CD8-positive, alpha-beta memory T cell (primary cell): ENCODE measurements at places on chromosomes 11 and 22. TPM values are rescaled to one million over a fixed set of nuclear protein-coding genes. Genes with fewer than 3 reads are reported as not detected.
A peak's percentile ranks its signal among the peaks of the same experiment; 100 is the strongest.

GRCh38 chr11:3224401-3225057 is 5.9 kb upstream of the MRGPRG start:
- no peak overlapping the region for H3K27ac ChIP-seq
- no peak for DNase-seq
- no peaks in the 10 kb centered on the region for H3K4me1 ChIP-seq
- no peaks in the 10 kb centered on the region for H3K36me3 ChIP-seq
- H3K27me3 ChIP-seq = no peaks in the 10 kb centered on the region

DNA sequence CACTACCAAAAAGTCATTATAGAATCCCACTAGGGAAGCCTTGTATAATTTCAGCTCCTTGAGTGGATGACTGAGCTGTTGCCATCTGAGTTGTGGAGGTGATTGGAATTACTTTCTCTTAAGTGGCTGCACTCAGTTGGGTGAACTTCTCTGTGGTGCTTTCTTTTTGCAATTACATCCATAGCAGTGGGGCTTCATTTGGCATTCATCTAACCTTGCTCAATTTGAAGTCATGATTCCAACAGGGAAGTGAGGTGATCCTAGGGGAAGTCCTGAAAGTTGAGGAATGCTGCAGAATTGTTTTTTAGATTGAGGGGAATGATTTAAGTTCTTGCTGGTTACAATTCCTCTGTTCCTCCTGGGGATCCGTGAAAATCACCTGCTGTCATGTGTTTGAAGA is 39.6 kb downstream of the ARHGAP42 start:
- DNase-seq = no peak
- no peak overlapping the region for H3K4me3 ChIP-seq
- H3K27ac ChIP-seq = no peak overlapping the region
- no peaks in the 10 kb centered on the region for H3K27me3 ChIP-seq
- no peaks in the 10 kb centered on the region for H3K4me1 ChIP-seq

DNA sequence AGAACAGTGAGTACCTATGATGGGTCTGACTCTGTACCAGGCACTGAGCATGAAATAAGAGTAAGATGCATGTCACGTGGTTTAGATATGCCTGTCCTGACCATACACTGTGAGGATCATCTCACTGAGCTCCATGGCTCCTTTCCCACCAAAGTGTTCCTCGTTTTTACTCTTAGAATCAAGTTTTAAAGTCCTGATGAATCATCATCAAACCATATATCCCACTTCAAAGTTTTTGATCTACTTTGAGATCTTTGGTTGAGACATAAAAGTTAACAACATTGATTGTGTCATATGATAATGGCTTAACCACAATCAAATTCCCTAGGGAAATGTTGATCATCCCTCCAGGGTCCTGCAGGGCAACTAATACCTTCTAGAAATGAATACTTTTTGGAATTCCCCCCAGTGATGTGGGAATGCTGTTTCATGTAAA is 12.8 kb downstream of the ETS1 start:
- no peak for DNase-seq
- H3K36me3 ChIP-seq = no peaks in the 10 kb centered on the region

- DNase-seq = no peak
- H3K27ac ChIP-seq = no peak overlapping the region
- H3K36me3 ChIP-seq = no peaks in the 10 kb centered on the region
- no peaks in the 10 kb centered on the region for H3K27me3 ChIP-seq
These were observed 101.9 kb upstream of the ANO3 start for GRCh38 chr11:26229981-26230380.

- H3K4me1 ChIP-seq = no peaks in the 10 kb centered on the region
- no peaks in the 10 kb centered on the region for H3K27me3 ChIP-seq
- H3K27ac ChIP-seq = no peak overlapping the region
- H3K4me3 ChIP-seq = no peak overlapping the region
These were observed 105.3 kb upstream of the KIRREL3 start for GRCh38 chr11:127105593-127106541.

GRCh38 chr22:45689211-45689610 is 17.6 kb downstream of the ATXN10 start:
- H3K4me1 ChIP-seq = peaks cover 7% of the 10 kb centered on the region
- no peak overlapping the region for H3K4me3 ChIP-seq
- no peak overlapping the region for H3K27ac ChIP-seq
- no peak for DNase-seq

GRCh38 chr11:112590764-112591163 is 330.1 kb upstream of the PLET1 start:
- no peaks in the 10 kb centered on the region for H3K36me3 ChIP-seq
- no peak for DNase-seq
- no peaks in the 10 kb centered on the region for H3K4me1 ChIP-seq
- H3K4me3 ChIP-seq = no peak overlapping the region

- H3K27me3 ChIP-seq = no peaks in the 10 kb centered on the region
- H3K27ac ChIP-seq = no peak overlapping the region
- H3K4me3 ChIP-seq = no peak overlapping the region
- H3K4me1 ChIP-seq = no peaks in the 10 kb centered on the region
These were observed 32.8 kb upstream of the LDLRAD3 start for GRCh38 chr11:35911013-35911412.

DNA sequence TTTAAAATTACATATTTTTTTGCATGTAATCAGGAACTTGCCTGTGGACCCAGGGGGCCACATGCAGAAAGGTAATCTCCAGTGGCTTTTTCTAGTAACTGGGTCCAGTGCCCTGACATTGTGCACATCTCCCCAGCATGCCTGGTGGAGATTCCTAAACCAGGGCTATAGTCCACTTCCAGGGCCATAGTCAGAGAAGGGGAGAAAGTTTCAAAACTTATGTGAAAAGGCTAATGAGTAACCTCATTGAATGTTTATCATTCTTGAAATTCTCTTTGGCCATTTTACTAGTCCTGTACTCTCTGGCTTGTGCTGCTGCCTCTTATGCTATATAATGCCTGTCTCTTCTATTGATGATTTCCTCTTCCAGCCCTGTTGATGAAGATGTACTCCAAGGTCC is 47.8 kb downstream of the BARX2 start:
- no peaks in the 10 kb centered on the region for H3K4me1 ChIP-seq
- no peaks in the 10 kb centered on the region for H3K36me3 ChIP-seq
- H3K27ac ChIP-seq = no peak overlapping the region
- DNase-seq = no peak
- H3K27me3 ChIP-seq = no peaks in the 10 kb centered on the region

DNA sequence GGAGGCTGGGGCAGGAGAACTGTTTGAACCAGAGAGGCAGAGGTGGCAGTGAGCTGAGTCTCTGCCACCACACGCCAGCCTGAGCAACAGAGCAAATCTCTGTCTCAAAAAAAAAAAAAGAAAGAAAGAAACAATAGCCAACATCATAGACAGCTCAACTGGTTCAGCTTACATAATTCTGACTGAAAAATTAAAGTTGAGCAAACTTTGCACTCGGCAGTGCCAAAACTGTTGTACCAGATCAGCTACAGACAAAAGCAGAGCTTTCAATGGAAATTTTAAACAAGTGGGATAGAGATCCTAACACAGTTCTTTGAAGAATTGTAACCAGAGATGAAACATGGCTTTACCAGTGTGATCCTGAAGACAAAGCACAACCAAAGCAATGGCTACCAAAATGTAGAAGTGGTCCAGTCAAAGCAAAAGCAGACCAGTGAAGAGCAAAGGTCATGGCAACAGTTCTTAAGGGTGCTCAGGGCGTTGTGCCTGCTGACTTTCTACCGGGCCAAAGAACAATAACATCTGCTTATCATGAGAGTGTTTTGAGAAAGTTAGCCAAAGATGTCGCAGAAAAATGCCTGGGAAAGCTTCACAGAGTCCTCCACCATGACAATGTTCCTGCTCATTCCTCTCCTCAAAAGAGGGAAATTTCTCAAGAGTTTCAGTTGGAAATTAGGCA is 59.3 kb downstream of the TTC28 start:
- H3K27me3 ChIP-seq = peaks cover 17% of the 10 kb centered on the region
- H3K4me3 ChIP-seq = no peak overlapping the region
- H3K4me1 ChIP-seq = no peaks in the 10 kb centered on the region
- no peak overlapping the region for H3K27ac ChIP-seq

DNA sequence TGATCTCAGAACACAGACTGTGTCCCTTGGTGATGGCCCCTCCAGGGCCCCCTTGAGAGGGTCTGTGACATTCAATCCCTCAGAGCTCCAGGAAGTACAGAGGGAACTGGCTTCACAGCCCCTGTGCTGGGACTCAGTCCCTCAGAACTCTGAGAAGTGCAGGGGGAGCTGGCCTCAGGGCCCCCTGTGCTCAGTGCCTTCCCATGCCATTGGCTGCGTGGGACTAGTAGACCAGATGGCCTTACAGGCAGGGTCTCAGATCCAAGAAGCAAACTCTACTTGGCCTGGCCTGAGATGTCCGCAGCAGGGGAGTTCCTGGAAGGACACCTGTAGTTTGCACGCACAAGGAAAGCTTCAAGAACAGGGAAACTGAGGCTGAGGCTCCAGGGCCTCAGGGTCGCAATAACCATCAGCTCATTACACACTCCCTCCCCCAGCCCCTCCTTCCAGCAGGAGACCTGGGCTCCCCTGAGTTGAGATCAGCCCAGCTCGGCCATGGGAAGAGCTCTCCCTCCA is 138.4 kb downstream of the BRD1 start:
- H3K27me3 ChIP-seq = peaks cover 4% of the 10 kb centered on the region
- DNase-seq = no peak
- H3K36me3 ChIP-seq = no peaks in the 10 kb centered on the region
- no peaks in the 10 kb centered on the region for H3K4me1 ChIP-seq
- no peak overlapping the region for H3K4me3 ChIP-seq

DNA sequence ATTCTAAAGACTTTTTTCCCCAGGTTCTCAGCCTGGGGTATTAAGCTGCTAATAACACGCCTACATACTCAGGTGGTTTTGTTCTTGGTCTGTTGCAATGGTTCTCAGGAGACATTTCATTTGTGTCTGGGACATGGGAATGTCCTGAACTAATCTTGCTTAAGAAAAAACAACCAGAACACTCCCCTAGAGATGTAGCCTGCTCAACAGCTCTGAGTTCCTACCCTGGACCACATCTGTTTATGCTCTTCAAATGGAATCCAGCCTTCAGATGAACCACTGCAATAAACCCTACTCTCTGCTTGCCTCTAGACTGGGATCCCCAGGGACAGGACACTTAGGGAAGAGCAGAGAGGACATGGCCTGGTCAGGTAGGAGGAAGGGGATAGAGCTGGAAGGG is 29.9 kb downstream of the RELT start:
- no peaks in the 10 kb centered on the region for H3K36me3 ChIP-seq
- no peaks in the 10 kb centered on the region for H3K27me3 ChIP-seq
- no peak for DNase-seq

DNA sequence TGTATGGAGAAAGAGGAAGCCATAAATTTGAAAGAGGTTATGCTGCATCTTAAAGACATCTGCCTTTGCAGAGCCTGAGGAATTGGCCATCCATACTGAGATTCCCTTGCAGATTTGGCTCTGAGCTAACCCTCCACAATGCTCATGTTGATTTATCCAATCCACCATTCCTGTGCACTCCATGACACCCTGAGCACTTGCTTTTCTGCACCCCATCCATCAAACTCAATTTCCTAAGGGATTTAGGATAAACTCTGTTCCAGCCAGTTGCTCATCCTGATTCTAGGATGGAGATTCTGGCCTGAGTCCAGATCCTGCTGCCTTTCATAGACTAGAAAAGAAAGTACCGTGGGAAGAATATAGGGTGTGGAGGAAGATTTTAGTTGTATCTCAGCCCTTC is 379.2 kb upstream of the LARGE1 start:
- no peaks in the 10 kb centered on the region for H3K36me3 ChIP-seq
- no peaks in the 10 kb centered on the region for H3K27me3 ChIP-seq
- H3K27ac ChIP-seq = no peak overlapping the region
- no peak for DNase-seq
- no peaks in the 10 kb centered on the region for H3K4me1 ChIP-seq
- no peak overlapping the region for H3K4me3 ChIP-seq

- DNase-seq = no peak
- no peak overlapping the region for H3K4me3 ChIP-seq
- H3K27ac ChIP-seq = no peak overlapping the region
- H3K36me3 ChIP-seq = peaks cover 51% of the 10 kb centered on the region
These were observed 6.5 kb downstream of the APOL2 start for GRCh38 chr22:36232715-36233401.

DNA sequence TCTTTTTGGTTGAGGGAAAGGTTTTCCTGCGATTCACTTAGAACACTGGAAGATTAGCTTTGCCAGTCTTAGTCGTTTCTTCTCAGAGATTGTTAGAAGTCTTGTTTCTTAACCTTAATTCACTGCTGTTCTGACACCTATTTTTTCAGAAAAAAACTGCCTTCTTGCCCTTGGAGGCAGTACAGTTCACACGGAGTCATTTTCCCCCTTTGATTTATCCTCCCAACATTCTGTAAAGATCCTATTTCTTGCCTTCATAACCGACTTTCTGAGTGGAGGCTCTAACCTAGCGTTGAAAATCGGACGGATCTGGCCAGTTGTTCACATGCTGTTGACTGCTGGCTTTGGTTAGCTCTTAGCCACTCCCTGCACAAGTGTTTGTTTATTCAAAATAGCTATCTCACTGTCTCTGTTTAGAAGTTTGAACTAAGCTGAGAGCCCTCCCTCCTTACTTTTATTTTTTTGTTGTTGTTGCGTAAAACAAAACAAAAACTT is 737 bp downstream of the BCL2L13 start:
- DNase-seq = peak; percentile 24
- peak overlapping the region; percentile 97 for H3K27ac ChIP-seq
- H3K4me3 ChIP-seq = peak overlapping the region; percentile 85
- H3K27me3 ChIP-seq = no peaks in the 10 kb centered on the region

DNA sequence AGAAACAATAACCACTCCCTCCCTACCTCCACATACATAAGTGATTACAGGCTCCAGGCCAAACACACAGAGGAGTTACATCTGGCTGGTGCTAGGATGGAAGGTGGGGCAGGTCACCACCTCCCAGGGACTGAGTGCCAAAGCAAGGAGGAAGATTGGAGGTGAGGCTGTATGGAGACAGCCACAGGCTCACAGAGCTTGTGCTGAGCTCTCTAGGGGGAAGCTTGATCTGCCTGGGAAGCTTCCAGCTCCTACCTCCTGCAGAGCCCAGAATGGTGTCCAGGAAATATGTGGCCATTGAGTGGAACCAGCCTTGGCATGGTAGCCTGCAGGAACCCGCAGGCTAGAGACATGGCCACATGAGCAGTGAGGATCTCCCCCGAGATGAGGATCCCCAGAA is 3.6 kb upstream of the MED15 start:
- H3K27ac ChIP-seq = no peak overlapping the region
- peaks cover 5% of the 10 kb centered on the region for H3K36me3 ChIP-seq
- no peak for DNase-seq
- H3K27me3 ChIP-seq = no peaks in the 10 kb centered on the region
- H3K4me1 ChIP-seq = peaks cover 9% of the 10 kb centered on the region

- no peaks in the 10 kb centered on the region for H3K36me3 ChIP-seq
- H3K4me3 ChIP-seq = no peak overlapping the region
- no peak for DNase-seq
- H3K27me3 ChIP-seq = no peaks in the 10 kb centered on the region
These were observed 166.4 kb downstream of the KIRREL3 start for GRCh38 chr11:126834149-126834548.

GRCh38 chr11:1470681-1471611 is 15.6 kb downstream of the MOB2 start:
- peak; percentile 46 for DNase-seq
- peaks cover 12% of the 10 kb centered on the region for H3K36me3 ChIP-seq
- no peak overlapping the region for H3K4me3 ChIP-seq
- H3K27me3 ChIP-seq = no peaks in the 10 kb centered on the region
- no peak overlapping the region for H3K27ac ChIP-seq
- H3K4me1 ChIP-seq = no peaks in the 10 kb centered on the region

The C22orf15 gene
- total RNA-seq = 0.93 TPM

The NNMT gene
- total RNA-seq = not detected

The CCDC157 gene
- total RNA-seq = 2.9 TPM

The MAPK11 gene
- 12.8 TPM for total RNA-seq

The C11orf16 gene
- total RNA-seq = not detected

The TNNT3 gene
- 1.6 TPM for total RNA-seq

The HOATZ gene
- not detected for total RNA-seq

The PATE4 gene
- not detected for total RNA-seq
